ENCODE measurements at places on chromosomes 2 and 18.

GRCh38 chr2:174597009-174597344 lies 627 bp downstream of the WIPF1 start:
- DNase-seq: no peak

DNA sequence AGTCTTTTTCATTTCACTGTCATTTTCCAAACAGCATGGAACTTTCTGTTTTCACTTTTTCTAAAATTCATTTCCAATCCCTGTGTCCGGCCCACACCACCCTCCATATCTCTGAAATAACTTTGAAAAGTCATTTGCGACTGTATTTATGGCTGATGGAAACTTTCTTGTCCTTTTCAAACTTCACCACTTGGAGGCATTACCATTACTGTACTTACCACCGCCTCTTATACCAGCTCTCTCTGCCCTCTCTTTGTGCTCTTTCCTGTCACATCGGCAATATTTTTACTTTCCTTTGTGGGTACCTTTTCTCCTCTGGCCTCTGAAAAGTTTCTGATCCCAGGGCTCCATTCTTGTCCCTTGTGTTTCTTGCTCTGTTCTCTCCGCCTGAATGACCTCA lies 39.5 kb upstream of the IL1RL1 start:
- no peak for DNase-seq

- no peak for DNase-seq
These were observed 21.2 kb upstream of the NTSR2 start for GRCh38 chr2:11691076-11691660.

DNA sequence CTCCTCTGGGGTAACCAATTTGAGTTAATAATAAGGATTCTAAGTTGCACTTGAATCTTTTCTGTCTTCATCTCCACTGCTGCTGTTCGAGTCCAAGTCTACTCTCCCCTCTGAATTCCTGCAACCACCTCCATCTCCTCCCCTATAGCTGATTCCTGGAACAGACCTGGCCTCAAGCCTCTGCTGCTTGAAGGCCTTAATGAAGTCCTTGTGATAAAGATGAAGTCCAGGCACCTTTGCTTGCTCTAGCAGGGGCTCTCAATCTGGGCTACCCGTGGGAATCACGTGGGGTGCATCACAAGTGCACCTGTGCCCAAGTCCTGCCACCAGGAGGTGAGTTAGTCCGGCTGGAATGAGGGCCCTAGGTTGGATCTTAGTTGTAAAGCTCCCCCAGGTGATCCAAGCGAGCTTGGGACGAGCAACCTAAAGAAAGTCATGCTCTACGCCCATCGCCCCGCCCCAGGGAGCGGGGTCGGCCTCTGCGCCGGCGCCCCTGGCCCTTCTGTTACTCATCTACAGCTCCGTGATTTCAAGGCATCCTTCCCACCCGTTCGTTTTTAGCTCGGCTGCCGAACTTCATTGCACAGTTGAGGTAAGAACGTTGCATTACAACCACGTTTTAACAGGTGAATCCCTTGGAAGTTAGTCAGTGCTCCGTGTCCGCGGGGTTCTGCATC lies 905 bp upstream of the IAH1 start:
- no peak for DNase-seq

DNA sequence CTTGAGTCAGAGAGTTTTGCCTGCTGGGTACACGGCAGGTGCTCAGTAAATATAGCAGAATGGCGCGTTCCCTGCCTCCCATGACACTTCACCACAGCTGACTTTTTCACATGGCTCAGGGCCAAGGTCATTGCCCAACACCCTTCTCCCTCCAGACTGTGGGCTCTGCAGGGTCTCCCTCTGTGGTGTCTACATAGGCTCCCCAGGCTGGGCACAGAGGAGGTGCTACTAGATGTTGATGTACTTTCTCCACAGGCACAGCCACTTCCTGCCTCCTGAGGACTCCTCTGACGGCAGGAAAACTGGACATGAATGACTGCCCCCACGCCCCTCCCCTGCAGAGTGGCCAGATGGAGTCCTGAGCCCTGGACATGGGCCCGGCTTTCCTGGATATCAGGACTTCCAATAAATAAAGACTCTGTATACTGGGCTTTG lies 4.2 kb downstream of the CHCHD5 start:
- no peak for DNase-seq

GRCh38 chr2:125581557-125581956 lies 1074.4 kb upstream of the GYPC start:
- DNase-seq: no peak

GRCh38 chr2:79796641-79797040 lies 283.8 kb downstream of the CTNNA2 start:
- no peak for DNase-seq

- no peak for DNase-seq
These were observed 6.7 kb downstream of the GYPC start for GRCh38 chr2:126662621-126663020.

Data from activated T-cell treated with anti-CD3 and anti-CD28 coated beads for 1 hour (primary cell).